ENCODE measurements at places on chromosomes 5 and 9. TPM values are rescaled to one million over a fixed set of nuclear protein-coding genes. Genes with fewer than 3 reads are reported as not detected.

The LCN10 gene
- total RNA-seq, result not detected

The MZB1 gene
- total RNA-seq, result not detected

The AJM1 gene
- total RNA-seq, result 4.0 TPM

The NR6A1 gene
- total RNA-seq, result 1.7 TPM

The PCDHA12 gene
- total RNA-seq, result 2.6 TPM

The RASGEF1C gene
- 0.12 TPM for total RNA-seq

The GADD45G gene
- total RNA-seq, result 0.42 TPM

The LOX gene
- total RNA-seq, result 2.0 TPM

The AGXT2 gene
- total RNA-seq, result not detected

The SAXO1 gene
- total RNA-seq, result not detected

The VCAN gene
- 14.9 TPM for total RNA-seq

The ADGRV1 gene
- total RNA-seq, result 1.1 TPM

The N4BP3 gene
- total RNA-seq, result 1.1 TPM

The P4HA2 gene
- total RNA-seq, result 46.4 TPM

The PCDHB16 gene
- 0.30 TPM for total RNA-seq

The ARSI gene
- total RNA-seq, result 43.8 TPM

The PCDHA10 gene
- not detected for total RNA-seq

The SRA1 gene
- 62.1 TPM for total RNA-seq

The CNTLN gene
- total RNA-seq, result 7.0 TPM

The POLE3 gene
- 104 TPM for total RNA-seq

The LCN2 gene
- total RNA-seq, result 2.8 TPM

The TIMD4 gene
- 1.3 TPM for total RNA-seq

The GPR151 gene
- not detected for total RNA-seq

The ZNF883 gene
- 1.1 TPM for total RNA-seq

The CERCAM gene
- total RNA-seq, result 41.3 TPM

The NUTM2G gene
- not detected for total RNA-seq

The ALDOB gene
- not detected for total RNA-seq

The CTXN3 gene
- not detected for total RNA-seq

The TRAF1 gene
- total RNA-seq, result 4.4 TPM

The KCNIP1 gene
- not detected for total RNA-seq

The OR1L1 gene
- not detected for total RNA-seq

The GCNT4 gene
- total RNA-seq, result 0.46 TPM

The GRXCR2 gene
- not detected for total RNA-seq

The TAL2 gene
- 0.32 TPM for total RNA-seq

The DIMT1 gene
- 49.2 TPM for total RNA-seq

The JAKMIP2 gene
- not detected for total RNA-seq

The AMBP gene
- total RNA-seq, result 7.7 TPM

The PRUNE2 gene
- 0.14 TPM for total RNA-seq

The GABRA1 gene
- not detected for total RNA-seq

The PFN3 gene
- total RNA-seq, result not detected

The TRPM6 gene
- 1.4 TPM for total RNA-seq

The IGFBPL1 gene
- total RNA-seq, result 2.9 TPM

The SHOC1 gene
- total RNA-seq, result not detected

The SOX30 gene
- total RNA-seq, result 0.06 TPM

The OBP2B gene
- total RNA-seq, result not detected

The SLC6A18 gene
- not detected for total RNA-seq

The SLC25A25 gene
- 10.1 TPM for total RNA-seq

The RNF183 gene
- 0.09 TPM for total RNA-seq

The IFNB1 gene
- 0.23 TPM for total RNA-seq

The PTPDC1 gene
- 4.2 TPM for total RNA-seq
